ENCODE measurements at places on chromosomes 16 and 17. TPM values are rescaled to one million over a fixed set of nuclear protein-coding genes. Genes with fewer than 3 reads are reported as not detected.

- no peak overlapping the region for H3K27ac ChIP-seq
- DNase-seq, result no peak
- H3K4me1 ChIP-seq, result peaks cover 16% of the 10 kb centered on the region
- no peaks in the 10 kb centered on the region for H3K27me3 ChIP-seq
- no peaks in the 10 kb centered on the region for H3K36me3 ChIP-seq
- H3K4me3 ChIP-seq, result no peak overlapping the region
These were observed 10.1 kb downstream of the TK2 start for GRCh38 chr16:66539623-66540469.

Gene GRAP
- total RNA-seq, result 0.24 TPM

DNA sequence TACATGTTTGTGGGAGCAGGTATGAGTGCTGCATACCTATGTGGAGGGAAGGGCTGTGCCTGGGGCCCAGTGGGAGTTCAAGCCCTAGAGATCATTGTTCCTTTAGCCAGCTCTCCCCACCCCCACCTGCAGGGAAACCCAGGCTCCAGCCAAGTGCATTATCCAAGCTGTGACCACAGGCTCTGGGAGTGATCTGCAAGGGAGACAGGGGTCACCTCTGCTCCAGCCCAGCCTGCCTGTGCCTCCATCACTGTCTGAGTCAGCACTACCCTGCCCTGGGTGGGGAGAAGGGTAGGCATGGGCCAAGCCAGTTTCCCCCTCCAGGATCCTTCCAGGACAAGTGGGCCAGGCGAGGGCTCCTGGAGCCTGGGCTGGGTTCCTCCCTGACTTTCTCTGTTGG, 32.1 kb upstream of the SBK1 start:
- H3K4me1 ChIP-seq, result peaks cover 30% of the 10 kb centered on the region
- no peak overlapping the region for H3K27ac ChIP-seq
- no peak for DNase-seq

Gene SALL1
- total RNA-seq, result 22.7 TPM

GRCh38 chr17:32928586-32929535, 908 bp downstream of the TMEM98 start:
- peak overlapping the region; percentile 71 for H3K4me3 ChIP-seq
- H3K4me1 ChIP-seq, result peaks cover 25% of the 10 kb centered on the region
- peaks cover 11% of the 10 kb centered on the region for H3K27me3 ChIP-seq
- peak; percentile 72 for DNase-seq

Gene TOP3A
- total RNA-seq, result 60.2 TPM

- peaks cover 16% of the 10 kb centered on the region for H3K4me1 ChIP-seq
- peak; percentile 88 for DNase-seq
- H3K36me3 ChIP-seq, result no peaks in the 10 kb centered on the region
- H3K27ac ChIP-seq, result no peak within 1 kb of the TSS
- H3K4me3 ChIP-seq, result peak within 1 kb of the TSS; percentile 89
- H3K27me3 ChIP-seq, result peaks cover 31% of the 10 kb centered on the region
These were observed at the start of gene NXPH3 for GRCh38 chr17:49575679-49576087. TSS of gene NXPH3 (plus strand) at chr17:49575871. CDS start at chr17:49576220, 349 bp downstream.

Measured in GM23338 (cell line).